KBM-7 (cell line): ENCODE measurements at places on chromosomes 7 and 10.
A peak's percentile ranks its signal among the peaks of the same experiment; 100 is the strongest.

- peak; percentile 59 for DNase-seq
Measured at GRCh38 chr7:39621784-39622411, 1.5 kb upstream of the RALA start.

GRCh38 chr7:28389504-28390395 lies 22.6 kb upstream of the CREB5 start:
- peak; percentile 77 for DNase-seq

DNA sequence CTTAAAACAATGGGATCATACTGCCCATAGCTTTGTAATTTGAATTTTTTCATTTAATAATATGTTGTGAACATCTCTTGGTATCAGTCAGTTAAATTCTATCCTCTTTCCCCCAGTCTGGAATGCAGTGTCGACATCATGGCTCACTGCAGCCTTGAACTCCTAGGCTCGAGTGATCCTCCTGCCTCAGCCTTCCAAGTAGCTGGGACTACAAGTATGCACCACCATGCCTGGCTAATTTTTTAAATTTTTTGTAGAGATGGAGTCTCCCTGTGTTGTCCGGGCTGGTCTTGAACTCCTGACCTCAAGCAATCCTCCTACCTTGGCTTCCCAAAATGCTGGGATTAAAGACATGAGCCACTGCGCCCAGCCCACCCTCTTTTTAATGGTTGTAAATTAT lies 34.6 kb downstream of the MPLKIP start:
- no peak for DNase-seq

DNA sequence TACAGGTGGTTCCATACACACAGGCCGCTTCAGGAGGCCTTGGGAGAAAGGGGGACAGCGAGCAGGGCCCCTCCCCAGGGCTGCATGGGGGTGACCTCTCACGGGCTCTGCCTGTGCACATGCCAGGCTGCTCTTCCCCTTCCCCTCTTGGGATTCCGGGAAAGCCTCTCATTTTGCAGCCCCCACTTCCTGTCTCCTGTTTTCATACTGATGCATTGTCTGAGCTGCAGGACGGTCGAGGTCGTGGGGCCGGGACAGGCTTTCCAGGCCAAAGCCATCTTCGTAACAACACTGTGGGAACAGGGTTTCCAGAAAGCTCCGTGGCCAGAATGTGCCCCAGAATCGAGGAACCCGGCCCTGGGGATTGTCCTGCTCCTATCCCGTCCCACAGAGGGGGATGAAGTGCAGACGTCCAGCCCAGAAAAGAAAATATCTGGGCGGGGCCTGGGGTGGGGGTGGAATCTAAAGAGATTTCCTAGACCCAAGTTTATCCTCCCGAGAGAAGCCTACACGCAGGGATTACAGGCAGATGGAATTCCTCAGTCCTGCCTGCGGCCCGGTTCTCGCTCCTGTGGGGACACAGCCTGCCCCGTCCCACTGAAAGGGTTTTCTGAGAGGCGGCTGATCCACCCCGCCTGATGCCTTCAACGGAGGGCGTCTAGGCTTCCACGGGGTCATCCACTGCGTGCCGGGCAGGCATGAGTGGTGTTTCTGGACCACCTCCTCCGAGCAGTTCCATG lies 29.5 kb upstream of the DNAAF5 start:
- DNase-seq, result no peak

DNA sequence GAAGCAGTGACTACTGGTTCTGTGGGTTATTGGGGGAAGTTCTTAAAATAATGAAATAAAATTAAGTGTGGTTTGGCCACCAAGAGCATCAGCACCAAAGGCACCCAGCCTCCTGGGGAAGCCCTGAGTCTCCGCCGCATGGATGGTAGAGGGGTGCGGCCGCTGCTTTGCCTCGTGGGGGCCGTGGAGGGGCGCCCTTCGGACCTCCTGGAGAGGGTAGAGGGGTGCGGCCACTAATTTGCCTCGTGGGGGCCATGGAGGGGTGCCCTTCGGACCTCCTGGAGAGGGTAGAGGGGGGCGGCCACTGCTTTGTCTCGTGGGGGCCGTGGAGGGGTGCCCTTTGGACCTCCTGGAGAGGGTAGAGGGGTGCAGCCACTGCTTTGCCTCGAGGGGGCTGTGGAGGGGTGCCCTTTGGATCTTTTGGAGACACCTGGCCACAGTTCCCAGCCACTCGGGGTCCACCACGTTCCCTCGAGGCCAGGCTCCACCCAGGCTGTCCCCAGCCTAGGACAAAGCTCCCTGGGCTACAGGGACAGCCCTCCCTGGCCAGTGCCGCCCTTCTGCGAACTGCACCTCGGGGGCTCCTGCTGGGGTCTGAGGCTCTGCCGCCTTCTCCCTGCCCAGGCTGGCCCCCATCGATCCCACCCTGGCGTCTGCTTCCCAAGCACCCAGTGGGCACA lies 535.1 kb downstream of the PTPRN2 start:
- DNase-seq, result no peak

- no peak for DNase-seq
Measured at GRCh38 chr10:72826346-72826745, 67.2 kb upstream of the OIT3 start.

DNA sequence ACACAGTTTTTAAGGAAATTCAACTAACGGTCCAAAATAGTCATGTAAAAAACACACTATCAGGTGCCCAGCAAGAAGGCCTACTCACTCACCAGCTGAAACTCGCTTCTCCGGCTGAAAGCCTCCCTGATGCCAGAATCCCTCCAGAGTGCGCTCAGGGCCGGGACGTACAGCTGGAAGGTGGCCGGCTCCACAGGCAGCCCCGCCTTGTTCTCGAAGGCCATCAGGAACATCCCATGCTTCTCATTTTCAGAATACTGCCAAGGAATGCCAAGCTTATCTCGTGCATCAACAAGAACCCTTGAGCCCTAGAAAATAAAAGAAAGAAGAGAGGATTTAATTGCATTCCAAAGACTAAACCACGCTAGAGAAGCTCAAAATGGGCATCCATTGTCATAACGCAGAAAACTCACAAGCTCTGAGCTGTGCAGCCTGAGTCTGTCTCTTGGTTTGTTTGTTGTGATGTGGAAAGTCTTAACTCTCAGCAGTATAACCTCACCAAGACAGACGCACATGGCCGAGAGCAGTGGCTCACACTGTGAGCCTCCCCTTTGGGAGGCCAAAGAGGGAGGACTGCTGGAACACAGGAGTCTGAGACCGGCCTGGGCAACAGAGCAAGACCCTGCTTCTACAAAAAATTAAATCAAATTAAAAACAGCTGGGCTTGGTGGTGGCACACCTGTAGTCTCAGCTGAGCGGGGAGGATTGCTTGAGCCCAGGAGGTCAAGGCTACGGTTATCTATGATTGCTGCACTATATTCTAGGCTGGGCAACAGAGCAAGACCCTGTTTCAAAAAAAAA lies 49.1 kb downstream of the GNA12 start:
- no peak for DNase-seq

DNA sequence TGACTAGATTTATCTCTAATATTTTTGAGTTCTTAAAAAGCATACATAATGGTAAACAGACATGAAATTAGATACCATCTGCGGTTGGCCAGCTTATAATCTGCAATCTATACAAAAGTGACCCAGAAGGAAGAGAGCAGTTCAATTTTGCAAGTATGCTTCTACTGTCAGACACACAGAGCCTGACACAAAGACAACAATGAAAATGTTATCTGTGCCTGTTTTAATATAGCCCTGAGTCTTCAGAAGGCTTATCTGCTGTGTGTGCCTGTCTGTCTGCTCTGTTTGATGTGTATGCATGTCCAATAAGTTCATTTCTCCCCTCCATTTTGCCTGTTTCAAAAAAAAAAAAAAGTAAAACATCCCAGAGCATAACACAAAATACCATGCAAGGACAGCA lies 73.3 kb upstream of the FHIP2A start:
- DNase-seq, result no peak

- no peak for DNase-seq
Measured at GRCh38 chr10:85847085-85847484, 519.5 kb downstream of the GRID1 start.

- no peak for DNase-seq
Measured at GRCh38 chr10:74910976-74911350, 84.6 kb downstream of the KAT6B start.

DNA sequence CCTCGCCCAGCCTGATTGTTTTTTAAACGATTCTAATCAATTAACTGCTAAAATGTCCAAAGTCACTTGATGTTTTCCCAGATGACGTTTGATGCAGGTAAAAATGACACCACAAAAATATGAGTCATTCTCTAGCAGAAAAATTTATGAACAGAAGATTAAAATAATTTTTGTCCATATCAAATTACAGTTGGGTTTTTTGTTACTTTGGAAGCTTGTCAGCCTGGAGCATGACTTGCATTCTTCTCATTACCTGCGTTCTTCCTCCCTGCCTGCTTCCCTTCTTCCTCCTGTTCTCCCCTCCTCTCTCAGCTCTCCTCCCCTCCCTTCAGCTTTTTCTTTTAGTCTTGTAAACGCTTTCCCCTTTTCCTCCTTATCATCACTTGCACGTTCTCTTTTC lies 18.7 kb downstream of the IL15RA start:
- DNase-seq, result no peak

GRCh38 chr7:69476416-69476815 lies 121.9 kb upstream of the AUTS2 start:
- DNase-seq, result no peak

DNA sequence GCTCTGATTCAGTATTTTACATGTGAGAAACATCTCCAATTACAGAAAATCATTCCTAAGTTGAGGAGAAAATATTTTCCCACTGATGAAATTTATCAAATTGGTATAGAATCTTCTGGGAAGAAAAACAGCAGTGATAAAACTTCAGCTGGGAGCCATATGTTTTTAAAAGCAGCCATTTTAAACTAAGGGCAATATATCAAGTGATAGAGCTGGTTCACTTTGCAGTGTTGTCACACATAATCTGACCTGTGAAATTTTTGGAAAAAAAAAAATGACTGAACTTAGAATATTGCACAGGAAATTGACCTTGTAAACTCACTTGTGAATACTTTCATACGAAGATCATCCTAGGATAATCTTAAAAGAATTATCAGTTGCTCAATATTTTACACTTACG lies 10.5 kb upstream of the EZH2 start:
- no peak for DNase-seq

DNA sequence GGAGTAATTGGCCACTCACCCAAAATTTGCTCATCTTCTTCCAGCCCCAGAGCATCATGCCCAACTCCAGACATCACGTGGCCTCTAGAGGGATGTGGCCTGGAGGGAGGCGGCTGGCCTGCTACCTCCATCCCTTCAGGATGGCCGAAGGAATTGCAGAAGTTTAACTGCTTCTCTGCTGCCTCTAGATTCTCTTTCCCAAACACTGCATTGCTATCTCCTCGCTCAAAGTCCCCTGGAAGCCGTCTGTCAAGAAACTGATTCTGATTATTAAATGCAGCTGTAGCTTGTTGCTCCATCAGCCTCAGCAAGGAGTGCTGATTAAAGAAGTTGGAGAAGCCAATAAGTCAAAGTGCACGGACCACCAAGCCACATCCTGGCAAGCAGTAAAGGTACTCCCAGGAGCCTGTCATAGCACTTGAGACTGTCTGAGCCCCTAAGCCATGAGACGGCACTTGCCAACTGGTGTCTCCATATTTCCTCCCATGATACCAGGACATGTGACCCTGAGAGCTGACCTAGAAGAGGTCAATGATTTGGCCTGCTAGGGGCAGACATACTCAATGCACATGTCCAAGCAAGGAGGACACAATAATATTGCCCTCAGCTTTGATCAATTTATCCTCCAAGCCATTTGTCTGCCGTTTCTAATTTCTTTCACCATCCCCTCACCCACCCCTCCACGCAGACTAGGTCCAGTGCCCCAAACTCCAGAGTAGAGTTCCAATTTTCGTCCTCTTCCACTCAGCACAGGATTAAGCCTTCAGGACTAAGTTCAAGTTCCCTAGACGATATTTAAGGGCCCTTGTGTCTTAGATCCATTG lies 84.2 kb downstream of the TBXAS1 start:
- DNase-seq, result no peak
